ENCODE measurements at places on chromosomes 3 and 15. TPM values are rescaled to one million over a fixed set of nuclear protein-coding genes. Genes with fewer than 3 reads are reported as not detected.

The THAP10 gene
- 4.6 TPM for total RNA-seq

The SLC9C1 gene
- 0.12 TPM for total RNA-seq

The FAM107A gene
- not detected for total RNA-seq

The LRRC31 gene
- not detected for total RNA-seq

Measured in uterine smooth muscle cell (primary cell).